HS-27A (cell line): ENCODE measurements at places on chromosomes 11 and 22.

GRCh38 chr11:111179184-111179910 lies 66.2 kb upstream of the POU2AF2 start:
- no peak for DNase-seq

DNA sequence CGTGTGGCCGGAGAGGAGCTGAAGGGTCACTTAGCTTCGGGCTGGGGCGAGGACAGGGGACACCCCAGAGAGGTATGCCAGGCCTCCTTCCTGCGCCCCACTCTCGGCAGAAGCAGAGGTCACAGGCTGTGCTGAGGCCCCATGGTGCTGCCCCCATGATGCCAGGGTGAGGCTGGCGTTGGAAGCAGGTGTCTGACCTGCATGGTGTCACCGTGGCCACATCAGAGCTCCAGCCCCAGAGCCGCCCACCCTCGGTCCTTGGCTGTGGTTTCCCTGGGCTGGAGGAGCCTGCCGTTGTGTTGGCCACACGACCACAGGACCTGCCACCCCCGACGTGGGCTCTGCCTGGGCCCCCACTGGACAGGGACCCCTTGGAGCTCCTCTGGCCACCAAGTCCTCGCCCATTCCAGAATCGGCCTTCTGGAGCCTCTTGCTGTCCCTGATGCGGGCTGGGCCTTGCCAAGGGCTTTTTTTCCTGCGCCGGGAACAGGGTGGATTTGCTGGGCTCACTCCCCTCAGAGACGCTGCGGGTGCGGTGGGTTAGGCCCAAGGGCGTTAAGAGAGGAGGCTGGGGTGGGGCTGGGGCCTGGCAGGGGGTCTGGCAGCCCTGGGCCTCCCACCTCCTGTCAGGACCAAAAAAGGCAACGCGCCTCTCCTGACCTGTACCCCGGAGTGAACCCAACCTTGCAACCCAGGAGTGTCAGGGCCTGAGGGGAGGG lies 8.2 kb upstream of the TSSC4 start:
- DNase-seq, result no peak

GRCh38 chr22:37283393-37283937 lies 1.2 kb downstream of the CYTH4 start:
- no peak for DNase-seq

- no peak for DNase-seq
These were observed 21.5 kb upstream of the LINC01488 start for GRCh38 chr11:69459848-69460539.

- DNase-seq, result no peak
These were observed 10.2 kb upstream of the CSNK1E start for GRCh38 chr22:38327396-38327795.

DNA sequence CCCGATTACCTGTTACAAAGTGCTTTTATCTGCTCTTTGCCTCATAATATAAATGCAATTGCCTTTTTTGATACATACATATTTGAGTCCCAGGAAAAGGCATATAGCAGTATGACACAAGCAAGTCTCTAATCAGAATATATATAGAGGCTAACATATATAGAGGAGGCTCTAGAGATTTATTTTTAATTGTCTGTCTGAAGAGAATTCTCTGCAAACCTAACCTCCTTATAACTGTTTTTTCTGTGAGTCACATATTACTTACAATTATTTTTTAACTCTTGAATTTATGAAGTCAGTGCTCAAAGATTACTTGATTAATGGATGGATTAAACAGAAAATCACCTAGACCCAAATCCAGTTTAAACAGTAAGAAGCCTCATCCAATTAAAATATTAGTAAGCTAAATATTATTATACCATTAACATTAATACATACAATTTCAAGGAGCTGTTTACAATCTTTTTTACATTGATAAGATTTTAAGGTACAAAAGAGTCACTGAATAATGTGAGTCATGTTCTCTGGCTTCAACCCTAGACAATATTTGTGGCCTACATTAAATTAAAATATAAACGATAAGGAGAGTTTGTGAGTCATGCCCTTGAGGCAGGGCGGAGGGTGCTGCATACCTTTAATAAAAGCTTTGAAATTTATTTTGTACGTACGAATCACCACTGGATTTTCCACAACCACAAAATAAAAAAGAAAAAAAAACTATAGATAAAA lies 19.2 kb upstream of the MMP13 start:
- peak; percentile 26 for DNase-seq

DNA sequence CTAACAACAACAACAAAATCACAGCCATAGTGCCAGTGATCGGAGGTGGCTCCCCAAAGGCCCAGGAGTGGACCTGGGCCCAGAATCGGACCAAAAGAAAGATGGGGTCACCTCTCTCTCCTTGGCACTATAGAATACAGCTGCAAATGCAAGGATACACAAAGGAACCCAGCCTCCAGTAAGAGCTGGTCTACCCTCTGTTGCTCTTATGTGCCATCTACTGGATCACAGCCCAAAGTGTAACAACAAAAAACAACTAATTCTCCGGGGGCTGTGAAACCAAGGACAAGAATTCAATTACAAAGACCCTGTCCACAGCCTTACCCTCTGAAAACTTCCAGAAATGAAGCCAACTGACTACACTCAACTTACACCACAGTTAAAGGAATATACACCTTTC lies 21.6 kb downstream of the OR8G5 start:
- DNase-seq, result no peak
